ENCODE measurements at places on chromosomes 4 and X.

- DNase-seq, result no peak
These were observed 28.2 kb downstream of the TAPT1 start for GRCh38 chr4:16197876-16198665.

GRCh38 chr4:6873291-6873690 lies 36.3 kb upstream of the TBC1D14 start:
- DNase-seq, result no peak

- no peak for DNase-seq
These were observed 29.3 kb downstream of the BEND4 start for GRCh38 chr4:42123071-42123644.

GRCh38 chr4:69224891-69225290 lies 10.3 kb upstream of the UGT2B11 start:
- DNase-seq, result no peak
